ENCODE measurements at places on chromosomes 12 and 14.

- no peak for DNase-seq
Measured at GRCh38 chr12:52838609-52839435, 4.7 kb upstream of the KRT79 start.

DNA sequence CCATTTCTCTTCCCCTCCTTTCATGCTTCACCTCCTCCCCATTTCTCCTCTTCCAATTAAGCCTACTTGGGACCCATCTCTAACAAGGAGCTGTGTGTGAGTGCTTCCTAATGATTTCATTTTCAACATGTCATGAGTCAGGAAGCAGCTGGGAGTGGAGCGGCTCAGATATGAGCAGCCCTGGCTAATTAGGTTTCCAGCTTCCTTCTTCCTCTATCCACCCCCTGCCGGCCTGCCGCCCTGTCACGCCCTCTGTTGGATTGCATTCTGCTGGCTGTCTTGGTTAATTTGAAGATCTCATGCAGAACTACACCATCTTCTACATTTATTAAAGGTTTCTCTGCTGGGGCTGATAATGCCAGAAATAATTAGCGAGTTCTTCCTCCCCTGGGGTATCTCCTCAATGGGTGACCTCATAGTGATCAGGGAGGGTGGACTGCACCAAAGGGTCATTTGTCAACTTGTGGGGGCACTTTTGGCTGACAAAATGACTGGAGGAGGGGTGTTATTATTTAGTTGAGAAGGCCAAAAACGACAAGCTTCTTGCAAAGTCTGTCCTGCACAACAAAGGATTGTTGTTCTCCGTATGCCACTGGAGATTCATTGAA, 300.9 kb upstream of the SRRM4 start:
- DNase-seq = no peak

- no peak for DNase-seq
Measured at GRCh38 chr14:101560534-101561113, 671 bp upstream of the DIO3 start.

- peak; percentile 61 for DNase-seq
Measured at GRCh38 chr12:4270016-4270830, 3.3 kb upstream of the CCND2 start.

GRCh38 chr14:24943024-24943423, 106.9 kb downstream of the STXBP6 start:
- DNase-seq = no peak

GRCh38 chr14:102849526-102850379, 72.5 kb downstream of the TRAF3 start:
- no peak for DNase-seq

DNA sequence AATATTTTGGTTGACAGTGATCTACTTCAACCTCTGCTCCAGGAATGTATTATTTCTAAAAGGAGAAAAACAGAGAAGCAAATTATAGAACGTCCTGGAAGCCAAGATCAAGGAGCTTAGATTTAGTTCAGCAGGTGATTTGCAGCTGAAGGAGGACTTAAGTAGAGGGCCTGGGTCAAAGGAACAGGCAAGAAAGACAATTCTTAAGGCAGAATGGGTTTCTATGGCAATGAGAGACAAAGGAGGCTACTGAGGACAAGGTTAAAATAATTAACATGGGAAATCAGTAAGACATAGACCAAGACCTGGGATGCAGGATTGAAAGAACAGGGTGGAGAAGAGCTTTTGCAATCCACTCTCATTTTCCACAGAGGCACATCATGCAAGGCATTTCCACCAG, 2.4 kb upstream of the SNW1 start:
- DNase-seq = no peak

- DNase-seq = no peak
Measured at GRCh38 chr14:101630056-101630965, 69.0 kb downstream of the DIO3 start.

GRCh38 chr12:100234166-100234565, 32.7 kb downstream of the DEPDC4 start:
- no peak for DNase-seq

- DNase-seq = no peak
Measured at GRCh38 chr14:51564460-51564859, 87.2 kb upstream of the FRMD6 start.

GRCh38 chr12:19712041-19712440, 272.7 kb downstream of the AEBP2 start:
- no peak for DNase-seq

- no peak for DNase-seq
Measured at GRCh38 chr12:38662829-38663228, 242.6 kb downstream of the CPNE8 start.

- peak; percentile 73 for DNase-seq
Measured at GRCh38 chr14:65824285-65824977, 411.9 kb downstream of the FUT8 start.

DNA sequence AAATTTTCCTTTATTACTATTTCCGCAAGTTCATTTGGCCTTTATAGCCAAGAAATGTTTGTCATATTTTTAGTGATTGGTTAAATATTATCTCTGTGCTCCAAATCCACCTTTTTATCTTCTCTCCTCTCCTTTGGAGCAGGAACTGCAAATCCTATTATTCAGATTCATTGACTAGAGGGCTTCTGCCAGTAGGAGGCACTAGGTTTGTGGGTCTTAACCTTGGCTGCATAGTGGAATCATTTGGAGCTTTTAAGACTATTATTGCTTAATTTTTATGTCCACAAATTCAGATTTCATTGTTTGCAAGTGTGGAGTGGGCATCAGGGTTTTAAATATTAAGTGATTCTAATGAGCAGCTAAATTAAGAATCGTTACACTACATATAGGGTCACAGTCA, 75.3 kb upstream of the SYT10 start:
- no peak for DNase-seq

- DNase-seq = peak; percentile 36
Measured at GRCh38 chr14:20630340-20631022, 11.0 kb downstream of the OR6S1 start.

DNA sequence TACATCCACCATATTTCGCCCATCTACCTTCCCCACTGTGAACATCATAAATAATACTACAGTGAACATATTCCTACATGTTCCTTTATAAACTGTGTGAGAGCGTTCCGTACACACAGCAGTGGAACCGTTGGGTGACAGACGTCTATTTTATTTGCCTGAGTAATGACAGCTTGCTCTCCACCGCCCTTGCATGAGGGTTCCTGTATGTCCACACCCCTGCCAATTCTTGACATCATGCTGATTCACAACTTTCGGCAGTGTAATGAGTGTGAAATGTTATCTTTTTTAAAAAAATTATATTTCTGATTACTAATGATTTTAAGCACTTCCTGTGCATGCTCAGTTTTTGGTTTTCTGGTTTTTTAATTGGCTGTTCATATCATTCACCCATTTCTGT, 4.3 kb upstream of the RAD52 start:
- DNase-seq = no peak

All from stimulated activated naive CD8-positive, alpha-beta T cell treated with anti-CD3 and anti-CD28 coated beads, Interleukin-15, amount 100 ng/mL, for 72 hours (primary cell).